ENCODE measurements at places on chromosomes 2 and 18.

DNA sequence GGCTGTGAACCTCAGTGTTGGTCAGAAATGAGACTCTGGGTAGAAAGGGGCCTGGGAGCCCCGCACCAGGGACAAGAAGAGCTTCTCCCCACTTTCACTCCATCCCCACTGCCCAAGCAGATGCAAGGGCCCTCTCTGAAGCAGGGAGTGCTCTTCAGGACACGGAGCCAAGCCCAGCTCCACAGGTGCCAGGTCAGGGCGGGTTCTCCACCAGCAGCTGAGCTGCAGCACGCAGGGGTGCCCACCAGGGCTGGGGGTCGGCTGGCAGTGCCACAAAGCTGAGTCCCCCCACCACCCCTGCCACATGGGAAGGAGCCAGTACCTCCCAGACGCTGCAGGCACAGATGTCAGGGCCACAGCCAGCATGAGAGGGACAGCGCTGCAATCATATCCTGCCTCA is 106.2 kb downstream of the INHBB start:
- DNase-seq, result no peak

DNA sequence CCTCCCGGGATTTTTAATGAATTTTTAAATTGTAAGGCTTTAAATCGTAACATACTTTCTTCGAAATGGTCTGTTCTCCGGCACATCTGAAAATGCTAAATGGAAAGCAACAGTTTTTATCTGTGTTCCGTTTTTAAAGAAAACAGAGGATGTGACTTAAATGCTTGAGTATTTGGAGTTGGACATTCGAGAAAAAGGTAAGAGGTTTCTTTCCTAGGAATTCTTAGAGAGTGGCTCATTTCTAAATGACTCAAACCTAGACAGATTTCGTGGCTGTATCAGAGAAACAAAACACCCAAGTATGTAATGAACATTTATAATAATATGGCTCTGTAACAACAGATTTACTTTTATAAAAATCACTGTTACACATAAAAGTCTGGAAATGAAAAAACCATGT is 177.6 kb upstream of the CCDC68 start:
- DNase-seq, result no peak

DNA sequence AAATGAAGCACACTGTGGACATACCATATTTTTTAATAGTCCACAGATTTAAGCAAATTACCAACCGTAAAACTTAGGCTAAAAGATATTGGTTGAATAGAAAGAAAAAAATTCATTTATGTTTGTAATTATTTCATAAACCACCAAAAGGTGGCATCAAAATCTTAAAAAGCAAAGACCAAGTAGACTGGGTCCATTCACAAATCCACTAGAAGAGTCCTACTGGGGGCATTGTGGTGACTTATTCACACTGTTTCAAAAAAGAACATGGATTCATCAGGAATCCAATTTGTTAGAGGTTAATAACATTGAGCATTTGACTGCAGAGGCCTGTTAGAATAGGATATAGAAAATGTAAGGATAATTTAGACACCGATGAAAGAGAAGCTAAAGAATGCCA is 194.9 kb upstream of the KYNU start:
- DNase-seq, result no peak

DNA sequence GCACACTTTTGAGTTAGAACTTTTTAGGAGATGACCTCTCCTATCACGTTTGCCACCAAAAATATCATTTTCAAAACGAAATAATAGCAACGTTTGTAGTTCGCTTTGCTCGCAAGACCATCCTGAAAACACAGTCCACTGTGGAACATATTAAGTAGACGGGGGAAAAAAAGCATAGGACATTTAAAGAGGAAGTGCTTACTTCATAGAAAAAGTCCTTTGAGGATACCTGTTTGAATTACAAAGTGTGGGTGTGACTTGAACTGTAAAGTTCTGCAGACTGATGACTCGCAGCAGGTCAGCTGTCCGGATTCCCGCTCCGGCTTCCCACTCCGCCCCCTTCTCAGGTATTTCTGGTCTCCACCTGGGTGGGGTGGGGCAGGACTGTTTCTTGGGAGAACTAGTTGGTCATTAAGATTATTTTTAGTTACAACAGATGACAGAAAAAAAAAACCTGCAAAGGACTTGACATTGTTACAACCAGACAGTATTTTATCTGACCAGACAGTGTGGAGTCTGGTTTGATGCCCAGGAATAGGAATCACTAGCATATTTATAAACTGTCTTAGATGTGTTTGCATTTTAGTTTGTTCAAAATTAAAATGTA is 13.3 kb downstream of the CNOT11 start:
- DNase-seq, result no peak

DNA sequence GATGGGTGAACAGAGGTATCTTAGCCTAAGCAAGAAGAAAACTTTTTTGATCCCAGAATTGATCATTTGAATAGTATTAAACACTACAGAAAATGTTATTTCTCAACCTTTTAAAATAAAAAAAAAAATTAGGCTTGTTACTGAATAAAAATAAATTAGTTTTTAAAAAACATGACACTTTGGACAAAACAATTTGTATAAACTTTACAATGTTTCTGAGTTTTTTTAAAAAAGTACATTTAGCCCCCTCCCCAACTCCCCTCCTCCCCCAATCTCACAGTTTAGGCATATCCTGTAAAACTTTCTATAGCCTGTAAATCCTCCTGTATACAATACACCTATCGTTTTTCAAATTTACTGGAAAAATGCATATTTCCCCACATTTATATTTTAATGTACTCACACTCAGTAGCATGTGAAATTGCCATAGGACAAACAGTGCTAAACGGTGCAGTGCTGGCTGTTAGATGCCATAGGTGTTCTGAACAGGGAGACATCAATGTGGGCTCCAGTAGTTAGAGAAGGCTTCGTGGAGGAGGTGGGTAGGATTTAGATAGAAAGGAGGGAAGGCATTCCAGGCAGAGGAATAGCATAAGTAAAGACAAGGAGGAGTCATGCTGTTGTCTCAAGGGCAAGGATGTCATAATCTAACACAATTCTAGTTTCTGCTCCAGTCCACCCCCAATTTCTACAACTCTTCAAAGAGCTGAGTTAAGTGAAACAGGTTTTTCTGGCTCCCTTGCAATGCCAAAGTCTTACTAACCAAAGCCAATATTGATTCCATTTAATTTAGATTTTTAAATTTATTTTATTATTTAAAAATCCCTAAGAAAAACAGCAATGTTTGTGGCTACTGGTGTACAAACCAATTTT is 50.9 kb downstream of the SP3 start:
- DNase-seq, result no peak

GRCh38 chr2:23859983-23860382 is 66.9 kb downstream of the ATAD2B start:
- DNase-seq, result no peak

DNA sequence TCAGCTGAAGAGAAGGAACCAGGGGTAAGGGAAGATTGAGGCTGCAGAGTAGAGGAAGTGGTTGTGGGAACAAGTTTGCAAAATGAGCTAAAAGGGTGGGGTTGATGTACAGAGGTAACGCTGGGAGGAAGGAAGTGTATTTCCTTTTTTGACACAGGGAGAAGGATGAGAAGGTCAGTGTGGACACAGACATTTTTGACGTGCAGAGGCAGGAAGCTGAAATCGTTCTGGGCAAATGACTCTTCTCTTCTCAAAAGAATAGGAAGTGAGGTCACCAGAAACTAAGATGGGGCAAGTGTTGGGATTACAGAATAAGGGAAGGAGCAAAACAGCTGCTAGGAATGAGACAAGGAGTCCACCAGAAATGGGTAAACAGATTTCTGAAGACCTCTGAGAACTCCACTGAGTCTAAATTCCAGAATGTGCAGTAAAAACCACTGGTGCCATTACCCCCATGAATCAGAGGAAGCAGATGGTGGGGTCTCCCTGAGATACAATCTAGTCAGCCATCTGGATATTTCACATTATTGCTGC is 20.0 kb upstream of the RNF149 start:
- no peak for DNase-seq

DNA sequence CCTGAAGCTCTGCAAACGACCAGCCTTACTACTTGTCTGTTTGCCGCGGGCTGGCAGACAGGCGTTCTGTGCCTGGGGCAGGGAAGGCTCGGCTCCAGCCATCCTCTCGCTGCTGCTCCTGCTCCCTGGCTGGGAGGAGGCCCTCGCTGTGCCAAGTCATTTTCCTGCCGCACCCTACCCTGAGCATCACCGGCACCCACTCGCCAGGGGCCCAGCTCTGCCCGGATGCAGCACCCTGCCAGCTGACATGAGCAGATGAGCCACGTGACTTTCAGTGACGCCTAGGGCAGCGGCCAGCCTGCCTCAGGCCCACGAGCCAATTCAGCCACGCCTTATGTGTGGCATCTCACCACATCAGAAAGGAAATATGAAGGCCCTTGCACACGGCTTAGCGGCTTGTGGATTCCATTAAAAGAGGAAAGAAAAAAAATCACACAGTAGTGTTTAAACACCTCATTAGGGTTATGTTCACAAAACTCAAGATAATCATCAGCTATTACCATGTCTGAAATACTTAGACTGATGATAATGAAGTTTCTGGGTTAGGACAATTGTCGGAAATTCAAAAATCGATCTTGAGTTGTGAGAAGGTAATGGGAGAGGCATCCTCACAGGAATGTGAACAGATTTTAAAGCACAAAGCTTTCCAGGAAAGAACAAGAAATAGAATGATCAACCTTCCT is 250.5 kb downstream of the TWIST2 start:
- no peak for DNase-seq

DNA sequence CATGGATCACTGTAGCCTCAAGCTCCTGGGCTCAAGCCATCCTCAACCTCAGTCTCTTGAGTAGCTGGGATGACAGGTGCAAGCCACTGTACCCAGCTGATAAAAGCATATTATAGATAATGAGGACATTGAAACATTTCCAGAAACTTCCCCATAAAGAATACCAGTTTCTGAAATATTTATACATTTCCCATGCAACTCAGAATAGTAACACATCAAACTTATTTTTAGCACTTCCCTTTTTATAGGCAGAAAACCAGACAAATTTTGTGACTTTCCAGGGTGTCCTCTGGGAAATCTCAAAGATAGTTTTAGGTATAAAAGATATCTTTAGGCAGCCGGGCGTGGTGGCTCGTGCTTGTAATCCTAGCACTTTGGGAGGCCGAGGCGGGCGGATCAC is 25.1 kb upstream of the DPYSL5 start:
- DNase-seq, result no peak

DNA sequence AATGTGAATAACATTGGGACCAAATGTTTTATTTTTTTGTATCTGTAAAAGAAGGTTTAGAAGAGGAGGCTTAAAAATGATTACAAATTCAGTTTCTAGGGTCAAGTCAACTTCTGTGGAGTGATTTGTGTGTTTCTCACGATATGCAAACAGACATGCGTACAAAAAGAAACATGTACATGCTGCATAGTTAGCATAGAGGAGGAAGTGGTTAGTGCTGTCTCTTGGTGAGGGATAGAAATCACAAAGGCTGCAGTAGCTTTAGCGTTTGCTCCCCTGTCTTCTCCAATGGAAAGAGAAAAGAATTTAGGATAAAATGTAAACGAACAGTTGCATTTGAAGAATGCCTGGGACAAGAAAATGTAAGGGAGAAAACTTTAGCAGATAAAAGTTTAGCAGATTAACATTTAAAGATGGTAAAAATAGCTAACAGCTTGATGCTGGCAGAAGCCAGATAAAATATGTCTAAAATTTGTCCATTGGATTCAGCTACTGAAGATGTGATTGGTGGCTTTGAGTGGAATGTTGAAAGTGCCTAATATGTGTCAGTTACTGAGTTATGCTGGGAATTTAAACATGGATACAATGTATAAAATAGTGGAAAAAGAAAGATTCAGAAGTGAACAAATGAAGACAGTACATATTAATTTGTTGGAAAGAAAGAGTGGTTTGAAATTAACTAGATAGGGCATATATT is 44.9 kb downstream of the MALT1 start:
- DNase-seq, result no peak

DNA sequence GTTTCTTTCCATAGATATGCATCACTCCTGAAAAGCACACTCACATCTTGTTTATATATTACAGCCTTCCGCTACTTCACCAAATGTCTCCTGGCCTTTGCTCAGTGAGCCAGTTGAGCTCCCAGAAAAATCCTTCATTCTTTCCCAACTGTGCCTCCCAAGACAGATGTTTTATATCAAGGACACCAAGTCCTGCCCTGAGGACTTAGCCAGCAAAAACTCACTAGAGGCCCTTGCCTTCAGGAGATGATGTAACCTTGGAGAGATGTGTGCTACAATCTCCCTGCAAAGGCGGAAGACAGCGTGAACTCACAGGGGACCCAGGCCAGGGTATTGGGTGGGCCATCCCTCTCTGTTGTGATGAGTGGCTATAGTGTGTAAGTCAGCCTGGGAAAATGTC is 86.1 kb upstream of the CTAGE1 start:
- no peak for DNase-seq

- DNase-seq, result no peak
Observed at GRCh38 chr2:37526323-37526722, 145.1 kb downstream of the CDC42EP3 start.

- DNase-seq, result no peak
Observed at GRCh38 chr2:56985609-56986008, 801.8 kb downstream of the CCDC85A start.

DNA sequence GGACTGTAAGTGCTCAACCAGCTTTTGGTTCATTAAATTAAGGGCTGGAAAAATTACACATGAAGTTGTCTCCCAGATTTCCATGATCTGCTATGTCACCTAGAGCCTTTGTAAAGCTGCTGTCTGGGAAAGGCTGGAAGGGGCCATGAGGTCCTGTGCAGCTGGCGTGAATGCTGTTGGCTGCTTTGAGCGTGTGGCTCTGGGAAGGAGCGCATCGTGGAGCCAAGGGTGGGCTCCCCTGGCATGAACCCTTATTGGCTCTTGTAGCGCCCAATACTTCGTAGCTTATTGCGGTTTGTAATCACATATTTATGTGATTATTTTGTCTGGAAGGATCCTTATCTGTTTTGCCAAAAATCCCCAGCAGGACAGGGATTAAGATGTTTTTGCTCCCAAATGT is 70.5 kb upstream of the LMAN1 start:
- no peak for DNase-seq

GRCh38 chr2:225536036-225536435 is 136.5 kb downstream of the NYAP2 start:
- DNase-seq, result no peak

- no peak for DNase-seq
Observed at GRCh38 chr2:151465771-151466170, 56.1 kb downstream of the RIF1 start.

GRCh38 chr18:64132871-64133270 is 16.0 kb downstream of the LINC00305 start:
- no peak for DNase-seq

- DNase-seq, result no peak
Observed at GRCh38 chr2:12897181-12897580, 180.4 kb downstream of the TRIB2 start.

DNA sequence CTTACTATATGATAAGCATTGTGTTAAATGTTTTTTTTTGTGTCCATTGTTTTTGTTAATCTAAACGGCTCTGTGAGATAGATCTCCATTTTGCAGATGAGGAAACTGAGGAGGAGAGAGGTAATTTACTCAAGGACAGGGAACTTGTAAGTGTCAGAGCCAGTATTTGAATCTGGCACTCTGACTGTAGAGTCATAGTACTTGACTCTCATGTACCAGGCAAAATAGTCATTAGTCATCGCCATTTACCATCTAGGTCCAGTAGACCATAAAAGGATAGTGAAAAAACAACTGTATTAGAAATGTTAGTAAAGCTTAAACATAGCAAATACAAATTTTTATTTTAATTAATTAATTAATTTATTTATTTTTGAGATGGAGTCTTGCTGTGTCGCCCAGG is 4.8 kb downstream of the PSMD14 start:
- no peak for DNase-seq

- DNase-seq, result no peak
Observed at GRCh38 chr2:230492107-230492506, 76.1 kb downstream of the SP100 start.
